Hypothalamus (tissue), 51 donors: ENCODE measurements at places on chromosomes 4 and X.

DNA sequence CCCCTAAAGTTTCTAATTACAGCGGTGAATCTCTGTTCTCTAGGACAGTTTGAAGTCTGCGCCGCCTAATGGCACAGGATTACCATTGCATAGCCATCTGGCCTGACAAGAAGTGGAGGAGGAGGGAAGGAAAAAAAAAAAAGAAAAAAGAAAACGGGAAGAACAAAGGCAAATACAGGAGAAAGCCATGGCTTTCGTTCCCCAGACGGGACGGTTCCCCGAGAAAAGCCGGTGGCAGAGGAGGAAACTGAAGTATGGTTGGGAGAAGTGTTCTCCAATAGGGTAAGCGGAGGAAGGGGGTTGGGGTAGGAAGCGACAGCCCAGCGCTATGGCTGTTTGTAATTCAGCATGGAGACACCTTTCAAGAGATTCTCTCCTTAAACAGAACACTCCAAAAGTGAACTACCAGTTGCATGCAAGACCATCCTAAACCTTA is 80.8 kb downstream of the HMGN5 start:
- peak; percentile 8 for DNase-seq

DNA sequence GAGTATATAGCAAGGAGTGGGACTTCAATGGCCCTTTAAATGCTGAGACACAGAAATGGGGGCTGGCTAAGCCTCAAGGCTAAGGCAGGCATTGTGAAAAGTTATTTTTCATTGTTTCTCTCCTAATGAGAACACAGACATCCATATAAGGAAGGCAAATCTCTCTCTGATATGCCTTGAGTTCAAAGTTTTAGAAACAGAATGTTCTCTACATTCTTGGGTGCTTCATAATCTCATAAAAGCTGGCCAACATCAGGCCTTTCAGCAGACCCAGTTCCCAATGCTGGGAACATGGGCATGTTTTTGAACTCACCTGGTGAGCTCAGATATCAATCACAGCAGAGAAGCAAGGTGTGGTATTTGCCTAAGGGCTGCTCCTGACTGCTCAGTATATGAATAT is 19.4 kb upstream of the RAB40A start:
- no peak for DNase-seq

DNA sequence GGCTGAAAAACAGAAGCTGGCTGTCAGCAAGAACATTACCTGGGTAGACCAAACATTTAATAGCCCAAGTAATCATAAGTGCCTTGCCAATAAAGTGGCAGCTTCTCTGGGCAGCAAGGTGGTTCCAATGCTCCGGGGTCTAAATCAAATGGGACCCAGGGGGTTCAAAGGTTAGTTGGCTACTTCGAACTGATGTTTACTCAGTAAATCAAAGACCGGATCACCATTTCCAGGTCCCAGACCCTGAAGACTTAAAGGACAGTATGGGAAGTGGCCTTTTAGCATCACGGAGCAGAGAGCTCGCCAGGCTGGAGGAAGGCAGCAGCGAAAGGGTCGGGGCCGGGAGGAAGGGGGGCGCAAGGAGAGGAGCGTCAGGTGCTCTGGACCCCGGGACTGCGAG is 1.0 kb downstream of the SH3KBP1 start:
- DNase-seq = no peak

DNA sequence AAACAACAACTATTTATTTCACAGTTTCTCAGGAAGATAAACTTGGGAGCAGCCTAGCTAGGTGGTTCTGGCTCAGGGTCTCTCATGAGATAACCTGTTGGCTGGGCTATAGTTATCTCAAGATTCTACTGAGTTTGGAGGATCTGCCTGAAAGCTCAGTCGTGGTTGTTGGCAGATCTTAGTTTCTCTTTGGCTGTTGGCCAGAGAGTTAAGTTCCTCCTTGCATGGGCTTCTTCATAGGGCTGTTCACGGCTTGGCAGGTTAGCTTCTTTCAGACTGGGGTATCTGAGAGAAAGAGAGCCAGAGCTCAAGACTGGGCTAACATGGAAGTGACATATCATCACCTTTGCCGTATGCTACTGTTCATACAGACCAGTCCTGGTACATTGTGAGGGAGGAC is 28.7 kb downstream of the SEC24B start:
- DNase-seq = no peak

DNA sequence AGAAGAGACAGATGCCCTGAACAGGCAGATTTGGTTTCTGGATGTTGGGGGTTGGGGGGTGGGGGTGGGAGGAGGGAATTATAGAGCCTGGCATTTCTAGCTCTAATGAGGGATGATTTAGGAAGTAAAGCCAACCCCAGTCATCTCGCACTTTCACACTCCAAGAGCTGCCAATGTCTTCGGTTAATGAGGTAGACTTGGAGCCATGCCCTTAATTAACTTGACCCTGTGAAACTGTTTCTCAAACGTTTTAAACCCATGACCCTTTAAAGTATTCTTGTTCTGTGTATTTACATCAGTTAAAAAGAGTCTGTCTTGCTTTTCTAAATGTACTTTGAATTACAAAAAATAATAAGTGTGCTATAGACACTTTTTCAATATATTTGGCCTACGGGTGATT is 466.9 kb downstream of the FAT4 start:
- no peak for DNase-seq

DNA sequence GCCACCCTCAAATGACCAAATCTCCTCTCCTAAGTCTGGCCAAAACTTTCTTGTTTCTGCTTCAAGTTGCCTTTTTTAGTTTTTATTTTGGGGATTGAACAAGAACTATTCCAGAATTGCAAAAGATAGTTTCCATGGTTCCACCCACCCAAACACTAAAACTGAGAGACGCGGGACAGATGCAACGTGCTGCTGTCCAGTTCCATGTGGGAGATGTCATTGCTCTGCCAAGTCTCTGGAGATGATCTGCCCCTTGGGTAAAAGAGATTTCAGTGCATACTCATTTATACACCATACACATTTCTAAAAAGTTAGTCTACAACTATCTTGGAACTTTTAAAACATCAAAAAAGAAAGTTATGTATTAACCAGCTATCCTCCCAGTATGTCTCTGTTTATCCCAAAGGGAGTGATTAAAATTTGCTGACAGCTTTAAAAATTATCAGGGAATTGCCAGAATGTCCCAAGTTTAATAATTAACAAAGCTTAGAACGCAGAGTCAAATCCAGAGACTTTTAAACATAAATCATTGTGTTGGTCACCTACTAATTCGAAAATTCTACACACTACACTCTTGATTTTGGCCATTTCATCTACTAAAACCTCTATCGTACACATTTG is 3.2 kb downstream of the MAOB start:
- DNase-seq = no peak

DNA sequence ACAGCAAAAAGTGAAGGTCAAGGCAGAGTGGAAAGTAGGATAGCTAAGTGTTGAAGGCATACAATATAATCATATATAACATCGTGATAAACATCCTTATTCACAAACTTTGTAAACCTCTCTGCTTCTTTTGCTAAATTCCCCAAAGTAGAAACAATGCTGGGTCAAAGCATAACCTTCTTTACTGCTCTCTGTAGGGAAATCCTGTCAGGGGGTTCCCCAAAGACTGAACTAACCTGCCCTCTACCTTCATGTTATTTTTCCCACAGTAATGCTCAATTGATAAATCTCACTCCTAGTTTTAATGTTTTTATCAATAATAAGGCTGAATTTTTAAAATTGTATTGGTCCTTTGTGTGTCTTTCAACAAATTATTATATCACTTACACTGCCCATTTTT is 55.7 kb downstream of the DCHS2 start:
- no peak for DNase-seq

DNA sequence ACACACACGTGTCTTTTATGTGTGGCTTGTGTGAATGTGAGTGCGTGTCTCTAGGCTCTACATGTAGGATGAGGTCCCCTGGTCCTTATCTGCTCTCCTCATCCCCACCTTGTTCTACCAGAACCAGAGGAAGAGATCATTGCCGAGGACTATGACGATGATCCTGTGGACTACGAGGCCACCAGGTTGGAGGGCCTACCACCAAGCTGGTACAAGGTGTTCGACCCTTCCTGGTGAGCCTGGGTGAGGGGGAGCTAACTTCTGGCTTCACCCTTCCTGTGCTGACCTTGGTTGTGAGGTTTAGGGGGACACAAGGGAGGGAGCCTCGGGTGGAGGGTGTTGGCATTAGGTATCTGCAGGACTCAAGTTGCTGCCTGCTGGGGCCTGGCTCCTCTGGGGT is 3.3 kb downstream of the PQBP1 start:
- no peak for DNase-seq

- no peak for DNase-seq
Observed at GRCh38 chr4:7970361-7970946, 30.8 kb upstream of the AFAP1 start.

DNA sequence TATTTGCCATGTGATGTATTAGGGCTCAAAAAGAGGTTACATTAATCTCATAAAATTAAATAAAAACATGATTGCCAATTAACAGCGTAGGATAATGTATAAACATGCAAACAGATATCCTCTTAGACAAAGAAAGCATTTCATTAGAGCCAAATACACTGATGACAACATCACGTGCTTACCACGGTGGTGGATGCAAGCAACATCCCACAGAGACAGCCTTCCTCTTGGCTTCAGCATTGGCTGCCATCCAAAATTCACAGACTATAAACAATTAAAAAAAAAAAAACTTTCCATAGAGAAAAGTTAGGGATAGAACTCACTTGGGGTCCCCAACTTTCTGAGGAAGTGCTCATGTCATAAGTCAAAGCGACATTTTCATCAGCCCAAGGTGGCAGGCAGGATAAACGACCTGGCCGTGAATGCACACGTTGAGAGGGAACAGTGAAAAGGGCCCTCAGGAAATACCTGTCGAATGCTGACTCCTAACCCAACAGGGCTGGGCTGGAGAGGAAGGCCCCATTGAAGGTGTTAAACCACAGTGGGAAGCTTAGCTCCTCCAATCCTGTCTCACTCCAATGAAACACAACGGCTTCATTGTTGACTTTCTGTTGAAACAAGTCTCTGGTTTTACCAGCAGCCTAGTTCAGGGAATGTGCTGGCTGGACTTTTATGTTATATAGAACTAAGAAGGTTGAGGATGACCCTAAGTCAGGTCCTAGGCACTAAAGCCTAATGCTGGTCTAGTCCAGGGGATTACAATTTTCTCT is 48.4 kb downstream of the IDS start:
- DNase-seq = no peak

- no peak for DNase-seq
Observed at GRCh38 chr4:142697320-142697719, 148.8 kb downstream of the INPP4B start.

DNA sequence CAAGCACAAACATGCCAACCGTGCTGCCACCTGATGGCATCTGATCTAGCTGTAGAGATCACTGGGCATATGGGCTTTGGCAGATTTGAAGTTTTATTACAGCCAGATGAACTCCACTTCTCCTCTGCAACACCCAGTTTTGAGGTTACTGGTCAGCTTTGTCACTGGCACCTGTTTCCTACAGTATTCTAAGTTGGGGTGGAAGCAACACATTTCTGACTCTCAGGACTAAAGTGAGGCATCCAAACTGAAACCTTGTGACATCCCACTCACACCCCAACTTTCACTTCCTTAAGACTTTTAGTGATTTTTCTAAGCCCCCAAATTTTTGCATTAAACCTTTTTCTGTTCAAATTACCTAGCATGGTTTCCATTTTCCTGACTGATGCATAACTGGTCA is 115.1 kb upstream of the PCDH18 start:
- no peak for DNase-seq

- DNase-seq = no peak
Observed at GRCh38 chr4:7195546-7196287, 3.4 kb downstream of the SORCS2 start.

GRCh38 chr4:117455088-117455487 is 369.7 kb upstream of the TRAM1L1 start:
- DNase-seq = no peak
